ENCODE measurements at places on chromosomes 4 and X.

DNA sequence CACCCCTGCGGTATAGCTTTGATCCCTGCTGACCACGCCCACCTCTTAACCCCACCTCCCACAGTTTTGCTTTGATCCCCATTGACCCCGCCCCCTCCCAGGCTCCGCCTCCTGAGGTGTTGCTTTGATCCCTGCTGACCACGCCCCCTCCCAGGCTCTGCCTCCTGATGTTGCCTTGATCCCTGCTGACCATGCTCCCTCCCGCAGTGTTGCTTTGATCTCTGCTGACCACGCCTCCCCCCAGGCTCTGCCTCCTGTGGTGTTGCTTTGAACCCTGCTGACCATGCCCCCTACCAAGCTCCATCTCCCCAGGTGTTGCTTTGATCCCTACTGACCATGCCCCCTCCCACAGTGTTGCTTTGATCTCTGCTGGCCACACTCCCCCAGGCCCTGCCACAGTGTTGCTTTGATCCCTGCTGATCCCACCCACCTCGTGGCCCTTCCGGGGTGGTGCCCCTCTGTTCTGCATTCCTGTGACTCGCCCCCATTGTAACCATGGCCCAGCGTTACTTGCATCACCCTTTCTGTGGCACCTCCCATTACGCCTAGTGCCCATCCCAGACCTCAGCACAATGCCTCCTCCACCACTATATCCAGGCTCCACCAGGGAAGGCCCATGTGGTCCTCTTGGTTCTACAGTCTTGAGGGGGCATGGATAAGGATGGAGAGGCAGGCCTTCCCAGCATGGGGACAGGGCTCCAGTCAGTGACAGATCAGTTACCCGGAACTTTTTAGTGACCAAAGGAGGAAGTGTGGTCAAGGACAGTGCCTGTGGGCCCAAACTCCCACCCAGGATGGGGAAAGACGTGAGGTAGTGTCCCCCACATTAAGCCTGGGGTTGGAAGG, 70.8 kb downstream of the ADRA2C start:
- DNase-seq: no peak

DNA sequence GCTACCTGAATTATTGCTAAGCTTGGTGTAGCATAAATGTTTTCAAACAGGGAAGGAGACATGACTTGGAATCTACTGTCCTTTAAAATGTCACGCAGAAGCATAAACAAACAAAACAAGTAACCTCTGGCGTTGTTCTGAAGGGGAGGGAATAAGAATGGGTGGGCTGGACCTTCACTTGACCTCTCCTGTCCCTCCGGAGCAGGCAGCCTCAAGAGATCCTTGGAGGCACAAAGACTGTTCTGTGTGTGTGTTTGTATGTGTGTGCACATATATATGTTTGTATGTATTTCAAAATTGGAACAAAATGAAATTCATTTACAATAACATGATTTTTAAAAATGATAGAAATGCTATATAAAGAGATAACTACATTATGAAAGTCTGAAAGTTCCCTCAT, 91.3 kb upstream of the DCLK2 start:
- no peak for DNase-seq

DNA sequence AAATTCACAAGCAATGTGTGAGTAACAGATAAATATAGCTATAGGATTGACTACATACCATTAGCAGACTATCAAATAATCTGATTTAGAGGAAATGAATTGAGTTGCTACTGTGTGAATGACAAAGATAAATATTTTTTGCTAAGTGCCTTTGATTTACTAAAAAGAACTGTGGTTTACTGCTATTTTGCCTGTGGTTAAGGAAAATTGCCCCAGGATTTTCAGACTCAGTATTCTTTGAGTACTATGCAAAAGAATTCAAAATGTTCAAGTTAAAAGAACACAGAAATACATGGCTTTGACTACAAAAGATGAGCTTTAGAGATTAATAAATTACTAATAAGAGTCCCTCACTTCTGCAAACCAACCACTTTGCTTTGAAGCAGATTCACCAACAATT, 853.8 kb downstream of the ADGRL3 start:
- no peak for DNase-seq

- no peak for DNase-seq
Observed at GRCh38 chrX:100363896-100364295, 46.2 kb downstream of the PCDH19 start.

GRCh38 chr4:108796173-108796572, 33.3 kb upstream of the ETNPPL start:
- no peak for DNase-seq

- no peak for DNase-seq
Observed at GRCh38 chr4:2942532-2943363, 20.5 kb downstream of the NOP14 start.

GRCh38 chr4:1683261-1683735, 815 bp downstream of the FAM53A start:
- DNase-seq: no peak

- DNase-seq: no peak
Observed at GRCh38 chr4:99841129-99841528, 24.5 kb downstream of the DAPP1 start.

DNA sequence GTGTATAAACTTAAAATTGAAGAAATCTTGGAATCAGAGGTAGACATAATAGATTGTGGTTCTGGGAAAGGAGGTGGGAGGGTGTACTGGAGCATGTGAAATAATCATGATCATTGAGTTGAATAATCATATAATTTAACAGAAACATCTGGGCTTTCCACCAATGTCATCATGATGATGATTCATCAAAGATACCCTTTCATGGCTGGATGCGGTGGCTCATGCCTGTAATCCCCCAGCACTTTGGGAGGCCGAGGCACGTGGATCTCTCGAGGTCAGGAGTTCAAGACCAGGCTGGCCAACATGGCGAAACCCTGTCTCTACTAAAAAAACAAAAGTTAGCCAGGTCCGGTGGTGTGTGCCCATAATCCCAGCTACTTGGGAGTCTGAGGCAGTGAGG, 6.7 kb upstream of the RUFY3 start:
- no peak for DNase-seq

DNA sequence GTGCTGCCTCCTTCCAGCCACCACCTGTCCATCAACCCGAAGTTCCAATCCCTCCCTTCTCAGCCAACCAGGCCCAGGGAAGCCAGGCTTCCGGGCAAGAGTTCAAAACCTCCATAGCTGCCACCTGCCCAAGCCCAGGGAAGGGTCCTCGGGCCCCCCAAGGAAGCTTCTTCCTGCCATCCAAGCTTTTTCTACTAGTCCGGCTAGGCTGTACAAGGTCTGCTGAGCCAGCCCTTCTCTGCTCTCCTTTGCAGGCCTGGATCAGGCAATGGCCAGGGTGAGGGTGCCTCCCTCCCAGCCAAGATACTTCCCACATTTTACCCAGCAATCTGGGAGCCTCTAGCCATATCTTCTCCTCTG, 96.2 kb downstream of the PJA1 start:
- DNase-seq: no peak

DNA sequence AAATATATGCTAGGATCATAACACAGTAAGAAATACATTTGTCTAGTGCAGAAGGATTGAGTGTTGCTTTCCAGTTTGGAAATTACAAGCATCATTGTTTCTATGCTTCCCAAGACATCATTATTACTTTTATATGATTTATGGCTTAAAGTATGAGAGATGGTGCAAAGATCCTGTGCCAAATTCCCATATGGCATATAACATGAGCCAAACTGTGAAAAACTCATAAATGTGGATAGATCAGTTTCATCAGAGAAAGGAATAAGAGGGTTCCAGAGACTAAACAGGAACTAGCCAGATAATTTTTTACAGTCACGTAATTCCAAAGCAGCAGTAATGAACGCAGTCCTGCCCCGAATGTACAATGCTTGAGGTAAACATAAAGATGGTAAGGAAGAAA, 126.3 kb downstream of the PRDM5 start:
- DNase-seq: no peak

DNA sequence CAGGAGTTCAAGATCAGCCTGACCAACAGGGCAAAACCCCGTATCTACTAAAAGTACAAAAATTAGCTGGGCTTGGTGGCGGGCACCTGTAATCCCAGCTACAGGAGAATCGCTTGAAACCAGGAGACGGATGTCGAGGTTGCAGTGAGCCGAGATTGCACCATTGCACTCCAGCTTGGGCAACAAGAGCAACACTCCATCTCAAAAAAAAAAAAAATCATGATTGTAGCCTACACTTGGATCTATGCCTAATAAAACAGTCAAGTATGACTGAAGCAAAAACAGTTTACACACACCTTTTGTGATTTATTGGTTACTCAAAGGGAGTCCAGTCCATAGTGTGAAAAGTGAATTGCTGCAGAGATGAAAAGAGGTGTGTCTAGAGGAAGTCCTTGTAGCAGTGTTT, 34.7 kb upstream of the TASL start:
- no peak for DNase-seq

Data from KG1 (cell line).